ENCODE measurements at places on chromosomes 2 and 18.

GRCh38 chr2:102967451-102967850 is 205.6 kb downstream of the TMEM182 start:
- H3K27ac ChIP-seq = no peak overlapping the region
- H3K27me3 ChIP-seq = no peaks in the 10 kb centered on the region
- H3K4me3 ChIP-seq = no peak overlapping the region
- no peaks in the 10 kb centered on the region for H3K4me1 ChIP-seq

DNA sequence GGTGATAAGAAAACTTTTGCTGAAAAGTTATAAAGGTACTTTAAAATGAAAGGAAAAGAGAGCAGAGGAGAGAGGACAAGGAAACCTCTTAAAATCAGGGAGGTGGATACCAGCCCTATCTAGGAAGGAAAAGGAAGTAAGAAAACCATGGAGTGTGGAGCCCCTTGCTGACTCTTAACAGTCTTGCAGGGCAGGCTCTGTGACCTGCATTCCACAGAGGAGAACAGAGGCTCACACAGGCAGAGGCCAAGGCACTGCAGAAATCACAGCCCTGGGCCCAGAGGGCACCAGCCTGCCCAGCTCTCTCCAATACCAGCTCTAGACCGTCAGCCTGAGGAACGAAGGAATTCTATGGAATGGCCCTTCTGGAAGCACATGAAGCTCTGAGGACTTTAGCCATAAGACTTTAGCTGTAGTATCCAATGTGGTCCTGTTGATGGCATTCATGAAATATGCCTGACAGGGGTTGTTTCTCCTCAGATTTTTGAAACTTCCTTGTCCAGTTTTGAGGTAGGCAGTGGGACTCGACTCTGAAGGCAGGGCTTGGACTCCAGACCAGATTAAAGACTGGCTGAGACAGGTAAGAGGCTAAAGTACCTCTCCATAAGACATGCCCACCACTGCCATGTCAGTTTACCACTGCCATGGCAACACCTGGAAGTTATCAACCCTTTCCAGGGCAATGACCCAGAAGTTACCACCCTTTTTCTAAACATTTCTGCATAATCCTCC is 216.3 kb downstream of the ANAPC1 start:
- H3K27ac ChIP-seq = no peak overlapping the region
- no peaks in the 10 kb centered on the region for H3K36me3 ChIP-seq
- no peaks in the 10 kb centered on the region for H3K27me3 ChIP-seq
- DNase-seq = no peak
- no peaks in the 10 kb centered on the region for H3K4me1 ChIP-seq
- H3K4me3 ChIP-seq = no peak overlapping the region

- DNase-seq = no peak
- H3K36me3 ChIP-seq = peaks cover 3% of the 10 kb centered on the region
- no peak overlapping the region for H3K4me3 ChIP-seq
- no peak overlapping the region for H3K27ac ChIP-seq
Observed at GRCh38 chr2:170013802-170014551, 164.0 kb upstream of the MYO3B start.

- H3K27me3 ChIP-seq = no peaks in the 10 kb centered on the region
- no peaks in the 10 kb centered on the region for H3K4me1 ChIP-seq
- H3K4me3 ChIP-seq = no peak overlapping the region
- no peak overlapping the region for H3K27ac ChIP-seq
Observed at GRCh38 chr2:157691695-157692094, 63.0 kb upstream of the ACVR1C start.

GRCh38 chr2:180443888-180444287 is 436.8 kb upstream of the CWC22 start:
- no peak overlapping the region for H3K4me3 ChIP-seq
- no peak overlapping the region for H3K27ac ChIP-seq
- H3K27me3 ChIP-seq = no peaks in the 10 kb centered on the region
- H3K4me1 ChIP-seq = no peaks in the 10 kb centered on the region
- no peaks in the 10 kb centered on the region for H3K36me3 ChIP-seq
- DNase-seq = no peak

- no peaks in the 10 kb centered on the region for H3K27me3 ChIP-seq
- H3K4me1 ChIP-seq = no peaks in the 10 kb centered on the region
- H3K36me3 ChIP-seq = no peaks in the 10 kb centered on the region
- no peak overlapping the region for H3K4me3 ChIP-seq
- no peak overlapping the region for H3K27ac ChIP-seq
- no peak for DNase-seq
Observed at GRCh38 chr2:215615067-215615802, 179.4 kb upstream of the FN1 start.

DNA sequence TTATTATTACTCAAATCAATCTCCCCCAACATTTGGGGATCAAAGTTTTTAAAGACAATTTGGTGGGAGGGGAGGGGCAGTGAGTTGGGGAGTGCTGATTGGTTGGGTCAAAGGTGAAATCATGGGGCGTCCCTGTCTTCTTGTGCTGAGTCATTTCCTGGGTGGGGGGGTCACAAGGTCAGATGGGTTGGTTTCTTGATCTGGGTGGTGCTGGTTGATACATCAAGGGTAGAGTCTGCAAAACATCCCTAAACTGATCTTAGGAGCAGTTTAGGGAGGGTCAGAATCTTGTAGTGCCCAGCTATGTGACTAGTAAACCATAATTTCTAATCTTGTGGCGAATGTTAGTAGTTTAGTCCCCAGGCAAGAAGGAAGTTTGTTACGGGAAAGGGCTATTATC is 67.4 kb downstream of the MOGAT1 start:
- H3K27me3 ChIP-seq = peaks cover 2% of the 10 kb centered on the region
- H3K4me1 ChIP-seq = no peaks in the 10 kb centered on the region
- no peak overlapping the region for H3K4me3 ChIP-seq
- H3K27ac ChIP-seq = no peak overlapping the region

DNA sequence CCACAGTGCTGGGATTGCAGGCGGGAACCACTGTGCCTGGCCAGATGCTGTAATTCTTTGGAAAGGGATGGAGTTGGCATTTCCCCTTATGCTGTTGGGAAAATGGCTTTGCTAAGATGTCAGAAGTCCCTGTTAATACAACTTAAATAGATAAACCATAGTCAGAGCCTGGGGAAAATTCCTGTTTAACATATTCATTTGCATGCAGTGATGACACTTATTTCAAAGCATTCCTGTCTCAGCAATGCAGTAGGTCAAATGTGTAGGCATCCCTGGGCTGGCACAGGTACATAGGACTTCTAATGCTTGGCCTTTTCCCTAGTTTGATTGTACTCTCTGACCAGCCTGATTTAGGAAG is 38.6 kb downstream of the RAMP1 start:
- peak overlapping the region; percentile 0 for H3K4me3 ChIP-seq
- H3K4me1 ChIP-seq = peaks cover 9% of the 10 kb centered on the region
- H3K36me3 ChIP-seq = no peaks in the 10 kb centered on the region
- DNase-seq = no peak

DNA sequence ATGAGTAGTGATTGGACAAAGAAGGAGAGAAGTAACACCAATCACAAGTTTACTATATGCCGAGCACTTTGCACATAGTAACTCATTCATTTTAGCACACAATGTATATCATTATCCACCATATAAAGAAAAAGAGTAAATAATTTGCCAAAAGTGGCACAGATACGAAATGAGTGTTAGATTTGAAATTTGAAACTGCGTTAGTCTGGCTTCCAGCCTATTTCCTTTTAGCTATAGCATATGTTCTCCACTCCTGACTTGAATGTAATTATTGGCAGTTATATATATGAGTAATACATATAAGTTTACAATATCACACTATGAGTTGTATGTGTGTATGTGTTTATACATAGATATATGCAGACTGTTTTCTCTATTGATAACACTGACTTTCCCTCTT is 98.6 kb downstream of the NOL4 start:
- DNase-seq = no peak
- H3K36me3 ChIP-seq = no peaks in the 10 kb centered on the region
- H3K27me3 ChIP-seq = no peaks in the 10 kb centered on the region
- H3K4me1 ChIP-seq = no peaks in the 10 kb centered on the region
- no peak overlapping the region for H3K27ac ChIP-seq

DNA sequence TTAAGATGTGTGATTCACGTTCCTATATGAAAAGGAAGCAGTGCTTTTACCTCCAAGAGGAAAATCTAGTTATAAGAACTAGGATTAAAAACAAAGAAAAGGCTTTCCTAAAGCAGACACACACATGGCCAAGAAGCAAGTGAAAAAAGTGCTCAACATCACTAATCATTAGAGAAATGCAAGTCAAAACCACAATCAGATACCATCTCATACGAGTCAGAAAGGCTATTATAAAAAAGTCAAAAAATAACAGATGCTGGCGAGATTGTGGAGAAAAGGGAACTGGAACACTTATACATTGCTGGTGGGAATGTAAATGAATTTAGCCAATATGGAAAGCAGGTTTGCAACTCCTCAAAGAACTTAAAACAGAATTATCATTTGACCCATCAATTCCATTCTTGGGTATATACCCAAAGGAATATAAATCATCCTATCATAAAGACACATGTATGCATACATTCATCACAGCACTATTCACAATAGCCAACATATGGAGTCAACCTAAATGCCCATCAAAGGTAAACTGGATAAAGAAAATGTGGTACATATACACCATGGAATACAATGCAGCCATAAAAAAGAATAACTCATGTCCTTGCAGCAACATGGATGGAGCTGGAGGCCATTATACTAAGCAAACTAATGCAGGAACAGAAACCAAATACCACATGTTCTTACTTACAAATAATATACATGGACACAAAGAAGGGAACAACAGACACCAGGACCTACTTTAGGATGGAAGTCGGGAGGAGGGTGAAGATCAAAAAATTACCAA is 285.3 kb downstream of the RAD51AP2 start:
- H3K27ac ChIP-seq = no peak overlapping the region
- H3K4me3 ChIP-seq = no peak overlapping the region
- no peak for DNase-seq
- no peaks in the 10 kb centered on the region for H3K36me3 ChIP-seq
- no peaks in the 10 kb centered on the region for H3K27me3 ChIP-seq
- no peaks in the 10 kb centered on the region for H3K4me1 ChIP-seq

- no peak for DNase-seq
- H3K4me3 ChIP-seq = peak overlapping the region; percentile 87
- H3K27me3 ChIP-seq = no peaks in the 10 kb centered on the region
- peak overlapping the region; percentile 72 for H3K27ac ChIP-seq
- no peaks in the 10 kb centered on the region for H3K36me3 ChIP-seq
- H3K4me1 ChIP-seq = peaks cover 4% of the 10 kb centered on the region
Observed at GRCh38 chr18:9474108-9474982, 968 bp upstream of the RALBP1 start.

GRCh38 chr18:45340884-45341283 is 274.4 kb upstream of the SLC14A2 start:
- H3K36me3 ChIP-seq = no peaks in the 10 kb centered on the region
- no peaks in the 10 kb centered on the region for H3K27me3 ChIP-seq
- no peak for DNase-seq
- H3K27ac ChIP-seq = no peak overlapping the region
- H3K4me3 ChIP-seq = no peak overlapping the region

GRCh38 chr2:58072102-58072501 is 25.5 kb downstream of the VRK2 start:
- no peak overlapping the region for H3K27ac ChIP-seq
- no peaks in the 10 kb centered on the region for H3K4me1 ChIP-seq
- H3K4me3 ChIP-seq = no peak overlapping the region
- peaks cover 2% of the 10 kb centered on the region for H3K36me3 ChIP-seq
- DNase-seq = no peak
- no peaks in the 10 kb centered on the region for H3K27me3 ChIP-seq

- no peak for DNase-seq
- no peaks in the 10 kb centered on the region for H3K27me3 ChIP-seq
- H3K4me3 ChIP-seq = no peak overlapping the region
- H3K4me1 ChIP-seq = no peaks in the 10 kb centered on the region
- H3K36me3 ChIP-seq = peaks cover 64% of the 10 kb centered on the region
Observed at GRCh38 chr2:108460345-108461037, 11.5 kb downstream of the GCC2 start.

DNA sequence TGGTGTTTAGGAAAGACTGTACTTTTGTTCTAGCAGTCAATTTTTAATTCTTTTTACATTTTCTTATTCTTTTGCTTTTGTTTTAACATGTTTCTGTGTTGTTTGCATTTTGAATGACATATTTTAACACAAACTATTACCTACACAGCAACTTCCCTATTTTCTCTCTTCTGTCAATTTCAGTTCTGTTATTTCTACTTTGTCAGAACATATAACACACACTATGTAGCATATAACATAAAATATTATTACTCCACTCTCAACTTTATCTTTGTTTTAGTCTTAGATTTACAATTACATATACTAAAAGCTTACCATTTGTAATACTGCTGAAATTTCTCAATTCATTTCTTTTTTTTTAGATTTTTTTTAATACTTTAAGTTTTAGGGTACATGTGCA is 372.7 kb upstream of the VWC2L start:
- H3K4me3 ChIP-seq = no peak overlapping the region
- no peak for DNase-seq
- no peaks in the 10 kb centered on the region for H3K27me3 ChIP-seq

GRCh38 chr2:136383167-136383566 is 265.2 kb upstream of the CXCR4 start:
- H3K27me3 ChIP-seq = no peaks in the 10 kb centered on the region
- no peak overlapping the region for H3K27ac ChIP-seq
- H3K36me3 ChIP-seq = no peaks in the 10 kb centered on the region
- H3K4me1 ChIP-seq = peaks cover 20% of the 10 kb centered on the region

GRCh38 chr2:147331790-147332419 is 512.9 kb upstream of the ACVR2A start:
- no peak overlapping the region for H3K4me3 ChIP-seq
- no peaks in the 10 kb centered on the region for H3K36me3 ChIP-seq
- DNase-seq = no peak
- no peak overlapping the region for H3K27ac ChIP-seq
- no peaks in the 10 kb centered on the region for H3K27me3 ChIP-seq

GRCh38 chr18:9941103-9941502 is 27.3 kb downstream of the VAPA start:
- peaks cover 39% of the 10 kb centered on the region for H3K36me3 ChIP-seq
- DNase-seq = no peak
- H3K4me3 ChIP-seq = no peak overlapping the region
- no peaks in the 10 kb centered on the region for H3K27me3 ChIP-seq
- no peaks in the 10 kb centered on the region for H3K4me1 ChIP-seq

DNA sequence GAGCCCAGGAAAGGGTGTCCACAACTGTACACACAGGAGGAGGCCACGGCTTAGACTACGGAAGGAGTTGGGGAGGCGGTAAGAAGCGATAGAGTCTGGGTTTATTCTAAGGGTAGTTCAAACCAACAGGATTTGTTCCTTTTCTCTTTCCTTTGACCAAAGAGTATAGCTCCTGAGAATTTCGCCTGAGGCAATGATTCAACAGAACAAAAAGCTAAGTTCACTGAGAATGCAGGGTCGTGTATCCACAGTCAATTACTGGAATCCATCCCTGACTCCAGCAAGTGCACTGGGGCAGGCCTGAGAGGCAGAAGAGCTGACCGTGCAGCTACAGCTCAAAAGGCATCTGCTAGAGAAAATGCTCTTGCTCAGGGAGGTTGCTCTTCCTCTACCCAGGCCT is 140.9 kb downstream of the TFCP2L1 start:
- DNase-seq = no peak
- H3K27me3 ChIP-seq = no peaks in the 10 kb centered on the region
- H3K36me3 ChIP-seq = no peaks in the 10 kb centered on the region
- no peaks in the 10 kb centered on the region for H3K4me1 ChIP-seq
- H3K4me3 ChIP-seq = no peak overlapping the region

GRCh38 chr2:120617055-120617454 is 118.6 kb upstream of the GLI2 start:
- H3K4me3 ChIP-seq = no peak overlapping the region
- H3K36me3 ChIP-seq = no peaks in the 10 kb centered on the region
- no peaks in the 10 kb centered on the region for H3K27me3 ChIP-seq
- DNase-seq = no peak
